ENCODE measurements at places on chromosomes 13 and 19.
A peak's percentile ranks its signal among the peaks of the same experiment; 100 is the strongest.

- DNase-seq: no peak
Measured at GRCh38 chr19:998064-998463, 2.2 kb upstream of the GRIN3B start.

- DNase-seq: peak; percentile 63
Measured at GRCh38 chr13:51645154-51645650, 60.9 kb downstream of the WDFY2 start.

GRCh38 chr13:49746111-49746510 is 46.4 kb downstream of the KPNA3 start:
- peak; percentile 7 for DNase-seq

DNA sequence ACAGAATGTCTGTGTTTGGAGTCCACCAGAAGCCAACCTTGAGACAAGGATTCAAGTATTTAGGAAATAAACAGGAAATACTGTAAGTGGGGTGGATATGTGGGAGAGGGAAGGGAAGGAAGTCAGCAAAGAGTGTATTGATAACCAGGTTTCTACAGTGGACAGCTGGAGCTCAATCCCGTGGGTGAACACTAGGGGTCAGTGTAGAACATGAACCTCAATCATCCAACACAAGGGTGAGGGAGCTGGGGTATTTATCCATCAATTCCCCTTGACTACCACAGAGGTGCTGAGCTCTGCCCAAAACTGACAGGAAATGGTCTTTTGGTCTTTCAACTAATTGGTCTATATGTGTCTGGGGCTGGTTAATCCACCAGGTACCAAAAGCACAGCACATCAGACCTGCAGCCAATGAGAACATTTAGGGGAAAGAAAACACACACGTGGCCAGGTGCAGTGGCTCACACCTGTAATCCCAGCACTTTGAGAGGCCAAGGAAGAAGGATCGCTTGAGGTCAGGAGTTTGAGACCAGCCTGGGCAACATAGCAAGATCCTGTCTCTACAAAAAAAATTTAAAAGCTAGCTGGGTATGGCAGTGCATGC is 5.6 kb upstream of the SYDE1 start:
- peak; percentile 26 for DNase-seq

- peak; percentile 97 for DNase-seq
Measured at GRCh38 chr19:44356383-44357111, at the start of gene ZNF112. ZNF112 (minus strand) TSS chr19:44356680; CDS start chr19:44340539, 16,141 bp downstream.

DNA sequence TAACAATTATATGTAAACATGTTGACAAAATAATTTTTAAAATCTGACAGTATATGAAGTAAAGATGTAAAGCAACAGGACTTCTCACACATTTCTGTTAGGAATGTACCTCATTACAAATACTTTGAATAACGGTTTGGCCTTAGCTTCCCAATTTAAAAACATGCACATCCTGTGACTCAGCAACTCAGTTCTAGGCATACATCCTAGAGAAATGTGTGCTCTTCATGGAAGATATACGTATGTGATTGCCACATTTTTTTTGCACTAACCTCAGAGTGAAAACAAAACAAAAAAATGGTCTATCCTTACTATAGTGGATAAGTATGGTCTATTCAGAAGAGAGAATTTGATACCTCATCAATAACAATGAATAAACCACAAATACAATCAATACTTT is 314.6 kb downstream of the LIG4 start:
- DNase-seq: no peak

- DNase-seq: no peak
Measured at GRCh38 chr13:45534604-45535003, 69.9 kb downstream of the COG3 start.

DNA sequence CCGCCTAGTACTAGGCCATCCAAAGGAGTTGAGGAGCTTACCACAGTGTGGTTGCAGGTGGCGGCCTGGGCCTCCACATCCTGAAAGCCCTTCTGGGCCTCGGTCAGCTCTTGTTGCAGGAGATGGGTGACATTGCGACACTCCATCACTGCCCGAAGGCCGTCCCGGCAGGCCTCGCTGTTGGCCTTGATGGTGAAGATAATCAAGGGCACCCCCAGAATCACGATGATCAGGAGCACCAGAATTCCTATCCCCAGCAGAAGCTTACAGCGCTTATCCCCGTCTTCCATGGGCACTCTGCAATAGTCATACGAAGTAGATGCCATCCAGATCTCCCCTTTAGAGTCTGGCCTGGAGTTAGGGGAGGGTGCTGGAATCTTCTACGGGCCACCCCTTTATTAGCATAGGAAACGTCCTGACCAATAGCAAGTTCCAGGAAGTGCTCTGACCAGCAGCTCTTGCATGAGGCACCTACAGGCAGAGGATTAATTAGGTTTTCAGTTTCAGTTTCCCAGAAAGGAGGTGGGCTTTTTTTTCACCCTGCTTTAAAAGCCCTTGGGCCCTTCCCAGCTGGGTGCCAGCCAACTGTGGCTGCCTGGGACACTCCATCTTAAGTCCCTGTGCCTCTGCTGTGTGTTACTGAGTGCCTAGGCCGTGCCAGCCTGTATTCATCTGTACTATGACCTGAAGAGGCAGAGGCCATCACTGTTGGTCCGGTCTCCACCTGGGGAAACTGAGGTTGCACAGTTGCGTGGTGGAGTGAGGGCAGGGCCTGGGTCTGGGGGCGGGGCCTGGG is at the start of gene BST2:
Gene BST2 (minus strand): TSS at position 381 of the 796 bp plus-strand sequence. CDS start 55 bp downstream, at position 326.
- no peak for DNase-seq
